GM23338 (cell line): ENCODE measurements at places on chromosomes 2 and 18. TPM values are rescaled to one million over a fixed set of nuclear protein-coding genes. Genes with fewer than 3 reads are reported as not detected.

DNA sequence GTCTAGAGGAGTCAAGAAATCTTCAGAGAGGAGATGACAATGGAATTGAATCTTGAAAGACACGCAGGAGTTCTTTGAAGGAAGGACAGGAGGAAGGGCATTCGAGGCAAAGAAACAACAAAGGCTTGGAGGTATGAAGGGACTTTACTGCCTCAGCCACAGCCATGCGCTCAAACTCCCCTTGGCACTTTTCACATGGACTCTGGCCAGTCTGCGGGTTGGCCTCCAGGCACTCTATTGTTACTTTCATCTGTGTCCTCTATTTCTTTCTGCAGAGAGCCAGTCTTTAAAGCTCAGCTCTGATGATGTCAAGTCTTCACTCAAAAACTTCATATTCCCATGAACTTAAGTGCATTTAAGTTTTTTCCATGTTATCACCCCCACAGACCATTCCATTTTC, 95.4 kb downstream of the ZAP70 start:
- H3K36me3 ChIP-seq = no peaks in the 10 kb centered on the region
- H3K4me1 ChIP-seq = no peaks in the 10 kb centered on the region; the same call in 1 of the 2 replicates
- DNase-seq = no peak
- H3K27me3 ChIP-seq = no peaks in the 10 kb centered on the region

The INO80D gene
- total RNA-seq = 33.9 and 37.4 TPM in 2 replicates

DNA sequence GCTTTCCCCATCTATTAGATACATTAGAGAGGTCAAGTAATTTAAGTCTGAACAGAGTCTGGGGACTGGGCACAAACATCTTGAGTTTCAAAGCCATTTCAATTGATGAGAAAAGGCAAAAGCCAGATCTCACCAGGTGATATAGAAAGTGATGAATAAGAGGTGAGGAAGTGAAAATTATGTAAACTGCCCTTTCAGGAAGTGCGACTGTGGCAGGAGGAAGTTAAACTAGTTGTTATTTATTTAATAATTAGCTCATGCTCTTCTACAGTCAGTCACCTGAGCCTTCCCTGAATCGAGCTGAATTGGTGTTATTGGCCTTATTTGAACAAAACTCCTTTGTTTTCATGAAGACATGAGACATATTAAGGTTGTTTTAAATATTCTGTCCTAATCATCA, 115.1 kb downstream of the CDH20 start:
- DNase-seq = no peak
- no peak overlapping the region for H3K27ac ChIP-seq
- no peaks in the 10 kb centered on the region for H3K36me3 ChIP-seq
- H3K27me3 ChIP-seq = no peaks in the 10 kb centered on the region

- no peaks in the 10 kb centered on the region for H3K36me3 ChIP-seq
- no peak overlapping the region for H3K27ac ChIP-seq
Observed at GRCh38 chr2:36607947-36608346, 10.0 kb upstream of the FEZ2 start.

GRCh38 chr2:196802401-196802800, 2.9 kb upstream of the GTF3C3 start:
- no peak overlapping the region for H3K27ac ChIP-seq
- no peak overlapping the region for H3K4me3 ChIP-seq
- H3K4me1 ChIP-seq = peaks cover 5% of the 10 kb centered on the region; the same call in 1 of the 2 replicates
- H3K27me3 ChIP-seq = no peaks in the 10 kb centered on the region; the same call in 1 of the 2 replicates

DNA sequence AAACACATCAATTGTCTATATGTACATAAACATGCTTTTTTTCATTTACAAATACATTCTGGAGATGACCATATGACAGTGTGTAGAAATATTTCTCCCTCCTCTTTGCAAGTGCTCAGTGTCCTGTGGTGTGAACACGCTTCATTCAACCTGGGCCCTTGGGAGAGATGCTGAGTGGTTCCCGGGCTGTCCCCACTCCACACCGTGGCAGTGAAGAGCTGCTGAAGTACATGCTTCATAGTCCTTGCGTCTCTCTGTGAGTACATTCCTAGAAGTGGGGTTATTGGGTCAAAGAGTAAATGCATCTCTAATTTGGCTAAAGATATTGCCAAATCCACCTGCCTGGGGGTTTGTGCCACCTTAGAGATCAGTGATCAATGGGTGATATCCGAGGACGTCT, 6.5 kb upstream of the GPR35 start:
- H3K27me3 ChIP-seq = no peaks in the 10 kb centered on the region
- no peak overlapping the region for H3K4me3 ChIP-seq
- no peak overlapping the region for H3K27ac ChIP-seq
- no peak for DNase-seq

- peak; percentile 7 for DNase-seq
- H3K4me3 ChIP-seq = no peak overlapping the region
- no peaks in the 10 kb centered on the region for H3K4me1 ChIP-seq
- no peaks in the 10 kb centered on the region for H3K27me3 ChIP-seq
- H3K36me3 ChIP-seq = no peaks in the 10 kb centered on the region
Observed at GRCh38 chr18:52816121-52816520, 476.1 kb downstream of the DCC start.

The PRSS56 gene
- 0.31 TPM in 1 of 2 replicates, not detected in the other for total RNA-seq

- 0 out of 2 replicates have a peak, but pooled peaks cover 5% of the 10 kb centered on the region for H3K4me1 ChIP-seq
- H3K27me3 ChIP-seq = no peaks in the 10 kb centered on the region
- peaks cover 9% of the 10 kb centered on the region; the same call in 1 of the 2 replicates for H3K36me3 ChIP-seq
Observed at GRCh38 chr2:240799033-240799820, 20.8 kb downstream of the KIF1A start.

DNA sequence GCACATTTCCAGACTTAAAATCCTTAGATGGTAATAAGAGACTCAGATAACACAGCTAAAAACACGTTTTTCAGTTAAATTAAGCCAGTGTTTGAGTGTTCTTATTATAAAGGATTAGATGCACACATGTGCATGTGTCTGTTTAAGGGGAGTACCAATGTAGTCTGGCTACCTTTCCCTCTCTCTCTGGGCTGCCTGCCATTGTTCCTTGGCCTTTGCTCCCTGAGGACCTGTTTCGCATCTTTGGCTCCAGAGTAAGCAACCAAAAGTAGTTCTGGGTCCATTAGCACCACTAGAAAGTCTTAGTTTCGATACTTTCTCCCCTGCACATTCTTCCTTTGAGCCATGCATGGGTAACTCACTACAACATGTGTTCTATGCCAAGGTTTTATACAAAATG, 228.3 kb downstream of the TPGS2 start:
- H3K36me3 ChIP-seq = no peaks in the 10 kb centered on the region
- H3K27me3 ChIP-seq = no peaks in the 10 kb centered on the region
- DNase-seq = no peak
- H3K4me3 ChIP-seq = no peak overlapping the region

- no peaks in the 10 kb centered on the region for H3K36me3 ChIP-seq
- H3K27me3 ChIP-seq = no peaks in the 10 kb centered on the region
- H3K4me1 ChIP-seq = no peaks in the 10 kb centered on the region
- H3K4me3 ChIP-seq = no peak overlapping the region
Observed at GRCh38 chr2:96647681-96648080, 5.1 kb downstream of the FER1L5 start.

The REG3G gene
- not detected in 2 replicates for total RNA-seq

GRCh38 chr2:53751728-53752127, 15.9 kb upstream of the CHAC2 start:
- H3K4me3 ChIP-seq = no peak overlapping the region
- H3K36me3 ChIP-seq = 0 out of 2 replicates have a peak, but pooled peaks cover 3% of the 10 kb centered on the region
- no peaks in the 10 kb centered on the region for H3K4me1 ChIP-seq

DNA sequence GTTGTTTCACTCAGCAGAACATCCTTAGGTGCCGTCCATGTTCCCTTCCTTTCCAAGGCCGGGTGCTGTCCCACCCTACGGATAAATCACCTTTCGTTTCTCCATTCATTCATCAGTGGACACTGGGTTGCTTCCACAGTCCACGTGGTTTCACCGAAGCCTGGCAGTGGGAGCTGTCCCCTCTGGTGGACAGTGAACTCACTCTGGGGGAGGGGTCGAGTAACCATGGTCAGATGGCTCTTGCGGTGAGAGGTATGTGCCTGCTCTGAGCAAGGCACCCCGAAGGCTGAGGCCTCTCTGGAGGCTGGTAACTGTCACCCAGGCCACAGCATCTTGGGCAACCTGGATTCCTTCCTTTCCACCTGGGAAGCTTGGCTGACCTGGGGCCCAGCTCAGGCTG, 61.5 kb upstream of the TWIST2 start:
- no peaks in the 10 kb centered on the region for H3K27me3 ChIP-seq
- H3K36me3 ChIP-seq = no peaks in the 10 kb centered on the region
- no peak overlapping the region for H3K27ac ChIP-seq
- DNase-seq = no peak
- H3K4me1 ChIP-seq = peaks cover 10% of the 10 kb centered on the region
- no peak overlapping the region for H3K4me3 ChIP-seq

The EMX1 gene
- total RNA-seq = 7.9 and 12.6 TPM in 2 replicates

DNA sequence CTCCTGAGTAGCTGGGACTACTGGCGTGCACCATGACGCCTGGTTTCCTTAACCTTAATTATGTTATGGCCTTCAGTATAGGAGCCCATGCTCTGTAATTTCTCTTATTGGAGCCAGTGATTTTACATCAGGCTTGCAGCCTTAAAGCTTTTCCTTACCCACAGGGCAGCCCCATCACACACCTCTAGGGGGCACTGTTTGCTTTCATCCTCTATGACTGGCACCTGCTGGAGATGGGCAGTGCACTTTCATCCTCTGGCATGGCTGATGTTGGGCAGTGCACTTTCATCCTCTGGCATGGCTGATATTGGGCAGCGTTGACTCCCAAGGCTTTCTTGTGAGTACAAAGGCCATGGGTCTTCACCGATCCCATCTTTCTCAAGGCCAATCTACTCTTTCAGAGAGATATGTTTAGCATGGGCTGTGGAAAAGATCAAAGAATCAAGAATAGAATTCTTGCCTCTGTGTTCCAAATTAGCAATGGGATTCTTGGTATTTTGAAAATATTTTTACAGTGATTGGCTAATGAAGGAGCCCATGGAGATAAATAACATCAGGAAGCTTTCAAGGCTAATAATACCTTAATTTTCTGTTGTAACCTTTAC, 80.7 kb upstream of the MEX3C start:
- DNase-seq = peak; percentile 83
- H3K36me3 ChIP-seq = no peaks in the 10 kb centered on the region
- H3K4me1 ChIP-seq = peaks cover 26% of the 10 kb centered on the region
- H3K4me3 ChIP-seq = no peak overlapping the region

DNA sequence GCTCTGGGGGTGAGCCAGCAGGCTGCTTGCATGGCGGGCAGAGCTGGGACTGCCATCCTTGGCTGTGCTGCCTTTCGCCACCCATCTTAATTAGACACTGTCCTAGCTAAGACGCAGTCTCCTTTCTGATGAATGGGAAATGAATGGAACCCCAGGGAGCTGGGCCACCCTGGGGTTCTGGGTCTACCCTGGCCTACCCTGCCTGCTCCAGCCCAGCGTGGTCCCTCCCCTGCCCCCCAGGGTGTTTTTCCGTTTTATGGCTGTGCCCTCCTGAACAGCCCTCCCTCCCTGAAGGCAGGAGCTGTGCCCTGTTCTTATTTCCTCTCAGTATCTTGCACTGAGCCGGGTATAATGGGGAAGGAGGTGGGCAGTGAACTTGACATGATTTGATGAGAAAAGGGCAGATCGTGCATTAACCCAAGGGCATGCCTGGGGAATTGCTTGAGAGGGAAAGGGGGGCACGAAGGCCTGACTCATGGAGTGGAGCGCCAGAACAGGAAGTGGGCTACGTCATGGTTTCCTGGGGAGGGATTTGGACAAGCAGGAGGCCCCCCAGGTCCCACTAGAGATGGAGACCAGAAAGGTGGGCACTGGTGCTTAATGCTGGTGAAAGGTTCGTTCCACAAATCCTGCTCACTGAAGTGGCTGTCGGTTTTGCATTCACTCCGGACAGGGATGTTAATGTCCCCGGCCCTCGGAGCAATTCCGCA, 165.0 kb downstream of the KLHL29 start:
- no peak overlapping the region for H3K27ac ChIP-seq
- no peak for DNase-seq
- no peaks in the 10 kb centered on the region for H3K27me3 ChIP-seq

- no peaks in the 10 kb centered on the region for H3K36me3 ChIP-seq
- no peak overlapping the region for H3K27ac ChIP-seq
- no peaks in the 10 kb centered on the region for H3K27me3 ChIP-seq
- no peaks in the 10 kb centered on the region for H3K4me1 ChIP-seq
- no peak for DNase-seq
- no peak overlapping the region for H3K4me3 ChIP-seq
Observed at GRCh38 chr2:240326246-240326645, 109.2 kb upstream of the GPC1 start.

DNA sequence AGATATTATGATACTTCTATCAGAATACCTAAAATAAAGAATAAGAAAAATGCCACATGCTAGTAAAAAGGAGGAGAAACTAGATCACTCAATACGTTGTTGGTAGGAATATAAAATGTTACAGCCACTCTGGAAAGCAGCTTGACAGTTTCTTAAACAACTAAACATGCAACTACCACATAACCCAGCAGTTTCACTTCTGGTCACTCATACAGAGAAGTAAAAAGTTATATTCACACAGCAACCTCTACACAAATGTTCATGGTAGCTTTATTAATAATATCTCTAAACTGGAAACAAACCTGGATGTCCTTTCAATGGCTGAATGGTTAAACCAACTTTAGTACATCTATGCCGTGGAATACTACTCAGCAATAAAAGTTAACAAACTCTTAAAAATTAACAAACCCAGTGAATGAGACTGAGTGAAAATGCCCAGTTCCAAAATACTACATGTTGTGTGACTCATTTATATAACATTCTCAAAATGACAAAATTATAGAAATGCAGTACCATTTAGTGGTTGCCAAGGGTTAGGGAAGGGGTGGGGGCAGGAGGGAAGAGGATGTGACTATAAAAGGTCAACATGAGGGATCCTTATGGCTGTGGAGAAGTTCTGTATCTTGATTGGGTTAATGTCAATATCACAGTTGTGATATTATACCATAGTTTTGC, 124.1 kb downstream of the MMADHC start:
- H3K36me3 ChIP-seq = 0 out of 2 replicates have a peak, but pooled peaks cover 7% of the 10 kb centered on the region
- H3K4me3 ChIP-seq = no peak overlapping the region
- DNase-seq = no peak
- no peaks in the 10 kb centered on the region for H3K4me1 ChIP-seq
